ENCODE measurements at places on chromosomes 3 and 15. TPM values are rescaled to one million over a fixed set of nuclear protein-coding genes. Genes with fewer than 3 reads are reported as not detected.

The COL6A5 gene
- total RNA-seq = not detected

The TPRG1 gene
- total RNA-seq = 5.0 TPM

GRCh38 chr15:69896606-69897005 lies 201.1 kb downstream of the TLE3 start:
- DNase-seq = no peak

DNA sequence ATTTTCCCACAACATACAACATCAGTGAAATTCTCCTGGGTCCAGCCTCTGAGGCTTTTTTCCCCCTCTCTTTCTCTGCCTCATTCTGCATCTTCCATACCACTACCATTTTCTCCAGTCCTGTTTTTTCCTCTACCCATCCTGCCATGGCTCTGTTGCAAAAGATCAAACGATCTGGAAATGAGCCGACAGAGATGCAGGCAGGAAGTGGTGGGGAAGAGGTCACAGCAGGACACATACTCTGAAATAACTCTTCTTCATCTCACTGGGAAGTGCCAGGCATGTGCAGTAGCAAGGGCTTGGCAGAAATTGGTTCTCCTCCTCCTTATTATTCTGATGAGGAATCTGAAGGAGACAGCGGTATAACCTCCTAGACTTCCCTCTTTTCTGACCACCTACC lies 114.3 kb downstream of the CORO2B start:
- DNase-seq = no peak

- DNase-seq = no peak
Measured at GRCh38 chr3:12963922-12964701, 109.1 kb downstream of the IQSEC1 start.

- DNase-seq = no peak
Measured at GRCh38 chr3:82610236-82610635, 848.8 kb upstream of the GBE1 start.

DNA sequence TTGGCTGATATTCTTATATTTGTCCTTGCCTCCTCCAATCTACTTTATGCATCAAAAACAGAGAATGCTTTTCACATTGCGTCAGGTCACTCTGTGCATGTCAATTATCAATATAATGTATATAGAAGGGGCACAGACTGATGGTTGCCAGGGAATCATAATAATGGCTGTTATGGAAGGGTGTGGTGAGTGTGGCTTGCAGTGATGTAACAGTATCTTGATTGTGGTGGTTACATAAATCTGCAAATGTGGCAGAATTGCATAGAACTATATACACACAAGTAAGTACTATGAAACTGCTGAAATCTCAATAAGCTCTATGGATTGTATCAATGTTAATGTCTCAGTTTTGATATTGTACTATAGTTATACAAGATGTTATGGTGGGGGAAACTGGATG lies 228.6 kb downstream of the TJP1 start:
- DNase-seq = no peak

- peak; percentile 70 for DNase-seq
Measured at GRCh38 chr3:105868431-105868741, 426 bp downstream of the CBLB start.

Measured in natural killer cell treated with Interleukin-12 subunit alpha and Interleukin-12 subunit beta and Interleukin-15 and Interleukin-18, amount 100 ng/mL, for 72 hours (primary cell).